ENCODE measurements at places on chromosomes 6 and 20.

DNA sequence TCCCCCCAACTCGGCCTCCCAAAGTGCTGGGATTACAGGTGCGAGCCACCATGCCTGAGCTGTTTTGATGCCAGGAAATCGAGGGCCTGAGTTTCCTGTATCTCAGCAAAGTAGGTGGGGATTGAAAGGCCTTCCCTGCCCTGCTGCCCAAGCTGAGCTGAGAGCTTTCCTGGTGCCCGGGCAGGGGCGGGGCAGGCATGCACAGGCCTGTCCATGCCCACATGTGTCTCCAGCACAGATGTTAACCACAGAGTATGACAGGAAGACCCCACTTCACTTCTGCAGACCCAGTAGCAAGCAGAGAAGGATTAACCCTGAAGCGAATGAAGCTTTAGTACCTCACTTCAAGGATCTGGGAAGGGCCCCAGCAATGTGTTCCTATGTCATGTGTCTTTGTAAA is 66.0 kb downstream of the GPR6 start:
- no peak for DNase-seq

DNA sequence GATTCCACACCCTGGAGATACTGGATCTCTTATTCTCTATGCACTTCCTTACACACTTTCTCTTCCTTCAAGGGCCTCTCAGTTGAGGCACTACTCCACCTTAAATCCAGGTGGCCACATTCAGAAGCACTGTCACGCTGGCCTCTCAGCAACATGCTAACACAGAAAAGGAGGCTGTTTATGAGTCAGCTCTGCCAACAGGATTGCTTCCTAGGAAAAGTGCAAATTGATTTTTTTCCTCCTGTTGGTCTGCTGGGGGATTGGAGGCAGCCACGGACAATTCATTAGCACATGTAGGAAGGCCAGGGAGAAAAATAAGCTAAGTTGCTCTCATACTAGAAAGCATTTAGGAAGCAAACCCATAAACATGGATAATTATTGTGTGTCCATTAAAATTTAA is 20.9 kb downstream of the LY86 start:
- no peak for DNase-seq

DNA sequence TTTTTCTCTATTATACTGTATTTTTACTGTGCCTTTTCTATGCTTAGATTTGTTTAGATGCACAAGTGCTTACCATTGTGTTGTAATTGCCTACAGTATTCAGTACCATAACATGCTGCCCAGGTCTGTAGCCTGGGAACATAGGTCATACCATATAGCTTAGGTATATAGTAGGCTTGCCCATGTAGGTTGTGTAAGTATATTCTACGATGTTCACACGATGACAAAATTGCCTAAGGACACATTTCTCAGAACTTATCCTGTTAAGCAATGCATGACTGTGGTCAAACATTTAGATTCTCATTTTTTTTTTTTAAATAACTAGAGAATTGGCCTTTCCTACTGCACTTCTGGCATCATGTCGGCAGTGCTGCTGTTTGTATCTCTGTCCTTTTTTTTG is 253.7 kb upstream of the SUPT3H start:
- DNase-seq: no peak

DNA sequence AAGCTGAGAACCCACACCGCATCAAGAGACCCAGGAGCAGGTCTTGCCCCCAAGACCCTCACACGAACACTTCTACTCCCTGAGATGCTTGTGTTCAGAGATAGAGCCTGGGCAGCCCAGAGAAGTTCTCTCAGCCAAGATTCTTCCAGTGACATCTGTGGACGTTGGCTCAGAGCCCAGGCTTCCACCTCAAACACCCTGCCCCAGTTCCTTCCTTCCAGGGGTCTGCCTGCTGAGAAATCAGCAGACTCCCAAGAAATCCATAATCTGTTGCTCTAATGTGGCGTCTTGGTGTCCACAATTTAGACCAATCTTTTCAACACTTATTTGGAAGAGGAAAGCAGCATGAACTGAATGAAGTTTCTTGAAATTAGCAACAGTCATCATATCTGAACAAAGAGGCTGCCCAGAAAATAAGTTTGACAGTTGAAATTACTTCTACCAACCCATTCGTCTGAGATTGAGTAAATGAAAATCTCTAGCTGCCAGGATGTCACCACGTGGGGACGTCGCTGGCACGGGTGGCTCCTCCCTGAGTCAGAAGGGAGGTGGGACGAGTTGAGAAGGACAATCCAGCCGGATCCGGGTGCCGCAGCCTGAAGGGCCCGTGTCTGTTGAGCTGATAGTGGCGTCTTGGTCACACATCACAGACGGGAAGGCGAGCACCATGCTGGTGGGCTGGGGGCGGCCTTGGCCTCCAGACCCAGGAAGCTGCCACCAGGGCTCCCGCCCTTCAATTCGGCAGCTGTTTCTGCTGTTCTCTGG is 400.9 kb downstream of the TAF4 start:
- no peak for DNase-seq

DNA sequence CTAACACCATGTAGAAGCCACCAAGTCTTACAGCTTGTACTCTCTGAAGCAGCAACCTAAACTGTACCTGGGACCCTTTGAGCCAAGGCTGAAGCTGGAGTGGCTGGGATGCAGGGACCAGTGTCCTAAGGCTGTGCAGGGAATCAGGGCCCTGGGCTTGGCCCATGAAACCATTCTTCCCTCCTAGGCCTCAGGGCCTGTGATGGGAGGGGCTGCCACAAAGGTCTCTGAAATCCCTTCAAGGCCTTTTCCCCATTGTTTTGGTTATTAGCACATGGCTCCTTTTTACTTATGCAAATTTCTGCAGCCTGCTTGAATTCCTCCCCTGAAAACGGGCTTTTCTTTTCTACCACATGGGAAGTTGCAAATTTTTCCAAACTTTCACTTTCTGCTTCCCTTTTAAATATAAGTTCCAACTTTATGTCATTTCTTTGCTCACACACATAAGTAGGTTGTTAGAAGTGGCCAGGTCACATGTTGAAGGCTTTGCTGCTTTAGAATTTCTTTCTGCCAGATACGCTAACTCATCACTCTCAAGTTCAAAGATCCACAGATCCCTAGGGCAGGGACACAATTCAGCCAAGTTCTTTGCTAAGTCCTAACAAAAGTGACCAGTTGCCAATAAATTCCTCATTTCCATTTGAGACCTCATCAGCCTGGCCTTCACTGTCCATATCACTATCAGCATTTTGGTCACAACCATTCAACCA is 28.2 kb upstream of the ATXN1 start:
- DNase-seq: no peak

- DNase-seq: no peak
Observed at GRCh38 chr20:1894951-1895673, at the start of gene SIRPA. TSS of gene SIRPA (plus strand) at chr20:1895407. CDS start at chr20:1895448, 41 bp downstream.

DNA sequence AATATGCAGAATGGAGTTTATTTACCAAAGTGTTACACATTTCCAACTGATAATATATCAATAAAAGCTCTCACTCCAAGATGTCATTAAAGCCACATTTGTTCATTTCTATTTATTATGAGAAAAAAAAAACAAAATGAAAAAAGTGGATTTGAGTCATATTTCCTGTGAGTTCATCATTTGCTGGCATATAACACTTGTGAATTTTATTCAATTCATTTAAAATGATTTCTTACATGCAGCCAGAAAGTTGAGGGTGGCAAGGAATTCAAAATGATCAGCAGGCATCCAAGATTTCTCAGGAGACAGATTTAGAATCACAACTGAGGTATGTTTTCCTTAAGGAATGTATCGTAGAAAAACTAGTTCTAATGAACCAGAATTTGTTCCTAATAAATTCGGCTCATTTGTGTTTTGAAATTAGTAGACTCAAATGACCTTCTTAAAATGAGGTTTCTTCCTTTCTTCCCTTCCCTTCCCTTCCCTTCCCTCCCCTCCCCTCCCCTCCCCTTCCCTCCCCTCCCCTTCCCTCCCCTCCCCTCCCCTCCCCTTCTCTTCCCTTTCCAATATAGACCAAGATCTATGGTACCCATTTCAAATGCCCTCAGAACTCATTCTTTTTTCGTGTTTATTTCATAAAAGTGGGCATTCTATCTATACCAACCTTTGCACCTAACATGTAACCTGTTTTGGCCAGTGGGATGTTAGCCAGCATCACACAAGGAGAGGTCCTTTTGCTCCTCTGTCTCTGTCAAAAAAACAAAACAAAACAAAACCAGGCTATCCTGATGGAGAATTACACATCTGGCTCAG is 357.9 kb upstream of the TSHZ2 start:
- DNase-seq: no peak

DNA sequence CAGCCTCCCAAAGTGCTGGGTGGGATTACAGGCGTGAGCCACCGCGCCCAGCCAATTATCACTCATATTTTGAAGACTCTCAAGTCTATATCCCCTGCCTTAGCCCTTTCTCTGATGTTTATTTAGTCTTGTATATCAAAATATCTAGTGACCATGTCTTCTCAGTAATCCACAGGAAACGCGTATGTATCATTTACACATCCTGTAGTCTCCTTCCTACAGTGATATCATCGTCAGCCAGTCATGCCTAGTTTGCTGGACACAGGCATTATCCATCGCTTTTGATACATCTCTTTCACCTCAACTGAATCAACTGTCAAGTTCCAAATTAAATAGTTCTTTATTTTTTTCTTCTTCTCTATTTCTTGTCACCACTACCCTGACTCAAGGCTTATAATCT is 223.7 kb downstream of the NKAIN2 start:
- DNase-seq: no peak

- peak; percentile 43 for DNase-seq
Observed at GRCh38 chr6:484086-484745, 92.7 kb downstream of the IRF4 start.

DNA sequence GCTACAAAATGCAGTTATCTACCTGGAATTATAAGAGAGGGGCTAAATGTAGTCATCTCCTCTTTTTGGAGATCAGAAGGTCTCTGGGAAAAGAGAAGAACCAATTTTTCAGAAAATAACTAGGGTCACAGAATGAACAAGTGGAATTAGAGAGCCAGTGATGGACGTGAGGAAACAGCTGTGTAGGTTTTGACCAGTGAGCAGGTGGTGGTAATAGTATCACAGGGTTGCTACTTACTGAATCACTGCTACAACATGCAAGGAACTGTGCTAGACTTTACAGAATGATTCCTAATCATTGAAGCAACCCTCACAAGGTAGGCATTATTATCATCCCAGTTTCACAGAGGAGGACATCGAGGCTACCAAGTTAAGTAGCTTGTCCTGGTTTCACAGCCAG is 1.7 kb downstream of the ATP6V1G2 start:
- no peak for DNase-seq

DNA sequence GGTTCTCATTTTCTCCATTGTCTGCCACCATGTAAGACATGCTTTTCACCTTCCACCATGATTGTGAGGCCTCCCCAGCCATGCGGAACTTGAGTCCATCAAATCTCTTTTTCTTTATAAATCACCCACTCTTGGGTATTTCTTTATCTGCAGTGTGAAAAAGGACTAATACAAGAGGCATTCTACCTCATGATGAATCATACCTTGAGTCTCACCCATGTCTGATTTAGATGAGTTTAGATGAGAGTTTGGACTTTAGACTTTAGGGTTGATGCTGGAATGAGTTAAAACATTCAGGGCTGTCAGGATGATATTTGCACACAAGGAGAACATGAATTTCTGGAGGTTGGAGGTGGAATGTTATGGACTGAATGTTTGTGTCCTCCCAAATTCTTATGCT is 545.6 kb downstream of the C6orf118 start:
- DNase-seq: no peak

DNA sequence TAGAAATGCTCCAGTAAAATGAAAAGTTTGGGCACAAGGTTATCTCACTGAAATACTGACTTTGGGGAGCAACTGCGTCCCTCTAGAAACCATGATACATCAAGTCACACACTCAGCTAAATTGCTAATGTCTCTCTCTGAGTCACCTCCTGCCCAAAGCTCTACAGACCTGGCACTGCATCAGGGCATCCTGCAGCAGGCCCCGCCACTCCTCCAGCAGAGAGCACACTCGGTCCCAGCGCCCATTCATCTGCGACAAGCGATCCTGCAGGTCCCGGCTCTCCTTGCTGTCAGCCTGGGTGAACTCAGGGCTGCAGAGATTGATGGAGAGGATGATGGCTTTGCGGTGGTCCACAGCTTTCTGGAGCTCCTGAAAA is 329.0 kb downstream of the ESR1 start:
- no peak for DNase-seq

GRCh38 chr6:145733207-145733606 is 2.1 kb downstream of the EPM2A start:
- no peak for DNase-seq

DNA sequence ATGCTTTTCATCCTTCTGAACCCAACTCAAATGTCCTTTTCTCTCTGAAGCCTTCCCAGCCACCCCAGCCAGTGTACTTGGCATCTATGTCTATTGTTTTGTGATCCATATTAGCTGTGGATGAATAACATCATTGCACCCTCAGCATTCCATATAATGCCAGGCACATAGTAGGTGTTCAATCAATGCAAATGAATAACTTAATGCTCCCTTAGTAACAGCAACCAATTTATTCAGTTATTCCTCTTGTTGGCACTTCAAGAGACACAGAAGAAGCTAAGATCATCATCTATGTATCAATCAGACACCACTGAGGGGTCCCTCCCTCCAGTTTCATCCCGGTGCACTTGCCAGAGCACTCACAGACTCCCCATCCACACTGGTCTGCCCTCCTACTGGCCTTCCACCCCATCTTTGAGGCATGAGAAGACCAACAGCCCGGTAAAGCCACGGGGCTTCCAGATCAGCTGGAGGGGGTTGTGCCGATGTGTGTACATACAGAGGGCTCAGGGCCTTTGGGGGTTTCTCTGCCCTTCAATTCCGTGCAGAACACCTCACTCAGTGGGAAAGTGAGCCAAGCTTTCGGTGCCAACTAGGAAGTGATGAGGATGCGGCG is 2.4 kb upstream of the TAF8 start:
- no peak for DNase-seq

DNA sequence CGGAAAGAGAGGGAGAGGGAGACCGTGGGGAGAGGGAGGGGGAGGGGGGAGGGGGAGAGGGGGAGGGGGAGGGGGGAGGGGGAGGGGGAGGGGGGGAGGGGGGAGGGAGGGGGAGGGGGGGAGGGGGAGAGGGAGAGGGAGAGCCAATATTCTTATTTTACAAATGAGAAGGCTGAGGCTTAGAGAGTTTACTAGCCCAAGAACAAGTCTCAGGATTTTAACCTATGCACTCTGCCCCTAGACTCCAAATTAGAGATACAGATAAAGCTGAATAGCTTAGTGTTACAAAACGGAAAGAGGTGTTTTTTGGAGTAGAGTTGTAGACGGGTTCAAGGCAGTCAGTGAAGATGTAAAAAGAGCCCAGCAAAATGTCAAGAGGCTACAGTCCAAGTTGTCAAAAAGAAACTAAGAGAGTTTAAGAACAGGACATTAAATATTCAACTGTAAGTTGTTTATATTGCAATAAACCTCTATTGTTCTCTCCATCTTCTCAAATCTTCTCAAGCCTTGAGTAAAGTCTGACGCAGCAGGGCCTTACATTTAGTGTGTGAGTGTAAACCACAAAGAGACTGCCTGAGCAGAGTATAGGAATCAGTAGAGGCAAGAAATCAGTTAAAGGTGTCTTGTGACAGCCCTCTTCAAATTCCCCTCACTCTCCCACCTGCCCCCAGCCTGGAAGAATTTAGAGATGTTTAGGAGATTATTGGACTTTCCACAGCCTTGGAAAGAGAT is 34.9 kb upstream of the AKIRIN2 start:
- no peak for DNase-seq
